Uterus (tissue), 4 donors: ENCODE measurements at places on chromosomes 4 and X.

DNA sequence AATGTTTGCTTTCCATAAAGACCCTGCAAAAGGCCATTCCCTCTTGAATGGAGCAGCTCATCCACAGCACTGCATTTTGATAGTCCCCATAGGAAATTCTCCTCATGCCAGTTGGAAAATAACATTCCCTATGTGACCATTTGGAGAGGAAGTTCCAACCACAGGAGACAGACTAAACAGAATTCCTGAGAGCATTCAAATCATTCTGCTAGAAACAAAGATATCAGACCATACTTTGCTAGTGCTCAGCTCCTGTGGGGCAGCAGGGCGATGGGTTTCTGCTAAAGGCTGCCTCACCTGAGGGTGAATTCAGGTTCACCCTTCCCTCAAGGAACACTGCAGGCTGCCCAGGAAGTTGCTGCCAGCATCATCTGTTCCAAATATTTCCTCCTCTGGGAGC is 58.8 kb downstream of the LNX1 start:
- no peak for DNase-seq

- no peak for DNase-seq
Observed at GRCh38 chr4:168836490-168836889, 173.6 kb downstream of the CBR4 start.

GRCh38 chrX:32929040-32929439 is 282.3 kb downstream of the DMD start:
- DNase-seq = no peak

GRCh38 chrX:149060921-149061320 is 444.2 kb downstream of the IDS start:
- no peak for DNase-seq

GRCh38 chr4:97500423-97500822 is 642.9 kb downstream of the STPG2 start:
- no peak for DNase-seq

DNA sequence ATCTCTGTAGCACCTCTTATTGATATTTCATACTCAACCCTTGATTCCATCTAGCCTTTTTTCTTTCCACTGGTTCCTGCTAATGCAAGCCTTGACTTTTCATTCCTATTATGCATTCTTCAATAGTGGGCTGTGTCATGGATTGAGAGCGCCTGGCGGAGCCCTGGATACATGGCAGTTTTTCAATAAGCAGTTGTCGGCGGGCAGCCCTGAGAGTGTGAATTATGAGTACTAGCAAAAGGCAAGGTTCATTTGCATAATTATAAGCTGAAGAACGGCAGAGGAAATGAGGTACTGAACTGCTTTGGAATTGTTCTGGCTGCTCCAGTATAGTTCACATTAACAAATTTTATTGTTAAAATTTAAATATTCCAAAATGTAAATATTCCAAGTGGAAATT is 339.7 kb upstream of the VCX start:
- DNase-seq = no peak

- no peak for DNase-seq
Observed at GRCh38 chr4:181677621-181678020, 565.6 kb upstream of the TENM3 start.

DNA sequence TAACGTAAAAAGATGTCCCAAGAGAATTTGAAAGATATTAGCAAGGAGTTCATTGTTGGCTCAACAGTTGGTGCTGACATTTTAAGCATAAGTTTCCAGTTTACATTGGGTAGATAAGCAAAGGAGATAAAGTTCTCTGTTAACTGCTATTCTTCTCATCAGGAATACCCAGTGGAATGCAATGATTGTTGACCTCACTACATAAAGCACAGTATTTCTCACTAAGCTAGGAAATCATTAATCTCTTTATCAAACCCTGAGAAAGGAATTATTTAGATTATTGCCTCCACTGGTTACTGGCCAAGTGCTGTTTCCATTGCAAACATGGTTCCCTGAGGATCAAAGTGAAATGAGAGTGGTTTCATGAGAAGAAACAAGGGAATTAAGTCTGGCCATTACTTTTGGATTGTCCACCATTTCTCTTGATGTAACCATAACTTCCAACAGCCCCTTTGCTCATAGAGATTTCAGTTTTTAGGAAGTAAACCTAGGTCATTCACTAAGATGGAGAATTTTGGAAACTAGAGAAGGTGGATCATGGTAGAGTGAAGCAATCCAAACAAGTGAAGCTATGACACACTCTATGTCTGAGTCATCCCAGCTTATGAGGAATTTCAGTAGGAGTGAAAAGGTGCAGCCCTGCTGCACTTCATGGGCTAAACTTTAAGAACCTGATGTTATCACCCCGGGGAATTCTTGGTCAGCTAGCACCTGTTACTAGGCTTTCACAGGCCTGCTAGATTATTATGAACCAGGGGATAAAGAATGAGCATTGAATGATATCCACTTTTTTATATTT is 163.4 kb downstream of the AREG start:
- DNase-seq = no peak

- DNase-seq = peak; percentile 22
Observed at GRCh38 chr4:52658641-52659000, 480 bp downstream of the USP46 start.
